ENCODE measurements at places on chromosomes 2 and 18.

DNA sequence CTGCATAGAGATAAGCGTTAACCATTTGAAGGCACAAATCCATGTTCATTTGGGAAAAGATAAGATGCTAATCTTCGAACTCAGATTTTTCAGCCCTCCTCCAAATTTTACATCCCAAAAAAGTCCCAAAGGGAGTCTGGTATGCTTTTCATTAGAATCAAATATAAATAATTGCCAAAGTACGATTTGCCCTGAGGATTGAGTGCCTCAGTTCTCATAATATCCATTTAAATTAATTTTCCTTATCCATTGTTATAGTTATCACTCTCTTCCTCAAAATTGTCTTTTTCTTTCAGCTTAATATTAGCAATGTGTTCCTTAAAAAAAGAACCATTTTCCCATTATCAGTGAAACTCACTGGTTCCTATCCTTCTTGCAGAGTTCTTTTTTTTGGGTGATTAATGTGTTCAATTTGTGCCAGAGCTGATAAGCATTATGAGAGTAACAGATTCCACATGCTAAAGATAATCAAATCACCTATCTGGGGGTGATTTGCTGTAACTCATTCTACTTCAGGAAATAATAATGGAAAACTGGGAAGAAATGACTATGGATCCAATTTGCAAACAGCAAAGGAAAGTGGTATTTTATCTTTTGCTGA lies 686 bp downstream of the HNMT start:
- no peak for DNase-seq

DNA sequence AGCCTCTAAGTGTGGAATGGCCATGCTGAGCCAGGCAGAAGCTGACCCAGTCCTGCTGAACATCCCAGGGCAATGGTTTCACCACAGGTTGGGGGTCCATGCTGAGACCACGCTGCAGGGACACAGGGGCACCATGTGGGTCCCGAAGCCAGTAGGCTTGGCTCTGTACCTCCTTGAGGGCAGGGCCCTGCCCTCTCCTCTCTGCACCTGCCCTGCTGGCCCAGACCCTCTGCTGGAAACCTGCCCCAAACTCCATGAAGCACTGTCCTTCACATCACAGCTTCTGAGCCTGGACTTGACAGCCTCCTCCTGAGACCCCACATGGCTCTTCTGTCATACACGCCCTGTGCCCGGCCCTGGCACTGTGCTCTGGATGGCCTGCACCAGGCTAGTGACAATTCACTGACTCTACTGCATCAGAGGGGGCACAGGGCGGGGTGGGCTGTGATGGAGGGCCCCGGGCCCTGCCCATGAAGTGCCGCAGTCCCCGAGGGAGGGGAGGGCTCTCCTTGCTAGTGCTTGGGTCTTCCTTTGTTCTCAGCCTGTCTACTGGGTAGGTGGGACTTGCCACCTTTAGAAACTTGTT lies 24.7 kb downstream of the HS6ST1 start:
- DNase-seq, result no peak

DNA sequence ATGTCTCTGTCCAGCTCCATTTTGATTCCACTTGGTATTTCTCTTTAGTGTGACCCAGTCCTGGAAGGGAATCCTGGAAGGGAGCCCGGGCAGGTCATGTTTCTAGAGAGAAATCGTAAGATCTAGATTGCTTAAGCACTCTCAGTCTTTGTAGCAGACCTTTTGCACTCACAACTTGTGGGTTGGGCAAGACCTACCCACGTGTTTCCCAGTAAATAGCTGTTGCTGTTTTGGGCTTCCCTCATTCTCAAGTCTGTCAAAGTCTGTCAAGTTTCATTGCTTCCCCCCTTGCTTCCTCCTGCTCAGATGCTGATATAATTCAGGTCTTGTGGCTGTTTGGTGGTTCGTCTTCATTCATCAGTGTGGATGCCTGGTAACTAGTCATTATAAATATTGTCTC lies 17.4 kb upstream of the NEMP2 start:
- peak; percentile 5 for DNase-seq

DNA sequence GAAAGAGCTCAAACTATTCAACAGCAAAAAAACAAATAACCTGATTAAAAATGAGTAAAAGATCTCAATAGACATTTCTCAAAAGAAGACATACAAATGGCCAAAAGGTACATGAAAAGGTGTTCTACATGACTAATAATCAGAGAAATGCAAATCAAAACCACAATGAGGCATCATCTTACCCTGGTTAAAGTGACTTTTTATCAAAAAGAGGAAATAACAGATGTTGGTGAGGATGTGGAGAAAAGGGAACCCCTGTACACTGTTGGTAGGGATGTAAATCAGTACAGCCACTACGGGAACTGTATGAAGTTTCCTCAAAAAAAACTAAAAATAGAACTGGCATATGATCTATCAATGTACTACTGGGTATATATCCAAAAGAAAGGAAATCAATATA lies 39.8 kb upstream of the TMEM163 start:
- no peak for DNase-seq

GRCh38 chr2:180255981-180256380 lies 248.9 kb upstream of the CWC22 start:
- DNase-seq, result no peak

GRCh38 chr2:151119374-151119773 lies 142.3 kb downstream of the RBM43 start:
- DNase-seq, result no peak

- no peak for DNase-seq
Measured at GRCh38 chr2:172574965-172575364, 19.1 kb downstream of the PDK1 start.

DNA sequence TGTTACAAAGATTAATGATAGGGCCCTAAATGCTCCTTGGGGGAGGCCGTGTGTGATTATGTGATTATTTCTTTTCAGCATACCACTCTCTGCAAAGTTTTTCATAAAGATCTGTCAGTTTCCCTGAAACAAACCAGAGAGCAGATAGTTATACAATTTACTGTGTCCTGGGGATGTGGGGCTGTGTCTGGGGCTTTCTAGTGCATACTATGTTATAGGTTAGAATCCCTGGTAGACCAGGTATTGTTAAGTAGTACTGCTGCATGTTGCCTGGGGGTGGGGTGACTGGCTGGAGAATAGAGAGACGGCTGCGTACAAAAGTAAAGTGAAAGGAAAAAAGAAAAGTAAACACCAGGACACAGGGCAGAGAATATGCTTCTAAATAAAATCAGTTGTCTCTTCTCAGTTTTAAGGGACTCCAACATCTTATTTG lies 3.3 kb upstream of the CCBE1 start:
- DNase-seq, result no peak

DNA sequence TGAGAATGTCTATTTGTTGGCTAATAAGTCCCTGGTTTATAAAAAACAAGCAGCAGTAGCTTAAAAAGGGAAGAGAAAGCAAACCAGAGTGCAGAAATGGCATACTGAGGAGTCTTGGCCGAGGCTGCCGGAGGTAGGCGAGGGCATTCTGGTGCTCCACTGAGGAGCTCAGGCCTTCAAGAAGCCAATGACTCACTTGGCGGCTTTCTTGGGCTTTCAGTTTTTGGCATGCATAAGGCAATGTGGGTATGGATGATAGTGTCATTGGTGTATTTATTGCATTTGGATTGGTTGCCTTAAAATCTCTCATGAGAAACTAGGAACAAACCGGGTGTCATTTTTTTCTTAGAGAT lies 119.6 kb upstream of the ARL5A start:
- DNase-seq, result no peak

DNA sequence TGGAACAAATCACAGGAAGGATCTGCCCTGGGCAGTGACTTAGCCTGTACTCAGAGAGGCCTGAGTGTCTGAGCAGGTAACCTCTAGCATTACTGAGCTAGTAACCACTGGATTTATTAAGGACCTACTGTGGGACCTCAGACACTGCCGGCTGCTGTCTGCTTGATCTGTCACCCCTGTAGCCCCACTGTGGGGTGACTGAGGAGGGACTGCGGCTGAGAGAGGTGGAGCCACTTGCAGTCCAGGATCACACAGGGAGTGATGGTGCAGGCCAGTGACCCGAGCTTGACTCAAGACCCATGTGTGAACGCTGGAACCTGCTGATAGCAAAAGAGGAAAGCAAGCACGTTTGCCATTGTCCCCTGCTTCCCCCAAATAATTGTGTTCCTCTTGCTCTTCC lies 15.6 kb downstream of the CHMP1B start:
- no peak for DNase-seq

DNA sequence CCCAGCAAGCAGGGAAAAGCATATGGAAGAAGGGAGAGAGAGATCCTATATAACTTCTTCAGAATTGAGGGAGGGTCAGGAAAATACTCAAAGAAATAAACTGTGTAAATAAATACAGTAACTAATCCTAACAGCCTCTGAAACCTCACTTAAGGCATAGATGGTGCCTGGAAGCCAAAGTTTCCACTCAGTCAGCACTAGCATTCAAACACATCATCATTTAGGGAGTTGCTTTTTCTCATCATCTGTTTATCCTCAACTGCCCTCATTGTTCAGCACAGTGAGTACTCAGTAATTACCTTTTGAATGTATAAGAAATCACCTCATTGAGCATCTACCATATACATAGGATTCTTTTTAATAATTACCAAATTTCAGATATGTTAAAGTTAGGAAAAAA lies 262.9 kb downstream of the C1D start:
- no peak for DNase-seq
